ENCODE measurements at places on chromosomes 2 and 18.

DNA sequence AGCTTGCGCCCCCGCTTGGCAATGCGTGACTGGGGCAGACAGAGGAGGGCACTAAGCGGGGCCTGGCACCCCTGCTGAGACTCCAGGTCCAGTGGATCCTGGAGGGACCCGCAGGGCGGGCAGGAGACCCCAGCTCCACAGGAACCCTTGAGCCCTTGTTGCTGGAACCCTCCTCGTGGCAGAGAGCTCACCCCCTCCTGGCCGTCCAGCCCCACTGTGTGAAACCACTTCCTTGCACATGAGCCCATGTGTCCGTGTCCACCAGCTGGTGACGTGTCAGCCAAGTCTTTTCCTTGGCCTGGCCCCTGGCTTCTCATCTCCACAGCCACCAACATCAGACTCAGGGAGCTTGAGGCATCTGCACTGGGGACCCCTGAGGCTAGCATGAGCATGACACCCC, 38.0 kb downstream of the BIN1 start:
- DNase-seq, result no peak

DNA sequence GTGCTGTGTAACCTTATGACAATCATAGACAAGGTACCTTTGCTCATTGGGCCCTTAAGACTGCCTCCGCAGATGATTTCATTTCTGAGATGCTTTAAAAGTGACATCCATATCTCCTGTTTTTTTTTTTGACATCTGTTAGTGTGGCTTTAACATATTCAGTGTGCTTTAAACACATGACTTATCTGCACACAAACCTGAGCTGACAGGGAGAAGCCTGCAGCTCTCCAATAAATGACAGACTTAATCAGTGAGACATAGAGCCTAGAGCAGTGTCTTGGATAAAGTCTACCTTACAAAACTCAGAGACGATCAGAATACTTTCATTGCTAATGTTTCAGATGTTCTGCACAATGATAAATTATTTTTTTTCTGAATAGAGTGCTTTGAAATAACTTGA, 130.7 kb downstream of the UBE2E3 start:
- no peak for DNase-seq

DNA sequence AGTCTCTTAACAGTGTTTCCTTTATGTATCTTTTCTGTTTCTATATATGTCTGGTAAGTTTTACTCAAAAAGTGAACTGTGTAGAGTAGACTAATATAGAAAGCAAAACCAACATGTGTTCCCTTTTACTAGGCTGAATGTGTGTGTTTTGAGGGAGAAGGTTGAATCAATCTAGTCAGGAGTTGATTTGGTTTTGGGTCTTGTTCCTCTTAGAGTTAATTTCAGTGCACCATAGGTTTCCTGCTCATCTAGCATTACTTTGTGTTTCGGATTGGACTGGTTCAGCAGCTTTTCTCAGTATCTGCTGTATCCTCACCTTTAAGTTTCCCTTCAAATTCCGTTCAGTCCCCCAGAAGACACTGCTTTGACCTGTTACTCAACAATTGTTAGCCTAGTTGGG, 52.0 kb upstream of the TRIM43 start:
- no peak for DNase-seq

DNA sequence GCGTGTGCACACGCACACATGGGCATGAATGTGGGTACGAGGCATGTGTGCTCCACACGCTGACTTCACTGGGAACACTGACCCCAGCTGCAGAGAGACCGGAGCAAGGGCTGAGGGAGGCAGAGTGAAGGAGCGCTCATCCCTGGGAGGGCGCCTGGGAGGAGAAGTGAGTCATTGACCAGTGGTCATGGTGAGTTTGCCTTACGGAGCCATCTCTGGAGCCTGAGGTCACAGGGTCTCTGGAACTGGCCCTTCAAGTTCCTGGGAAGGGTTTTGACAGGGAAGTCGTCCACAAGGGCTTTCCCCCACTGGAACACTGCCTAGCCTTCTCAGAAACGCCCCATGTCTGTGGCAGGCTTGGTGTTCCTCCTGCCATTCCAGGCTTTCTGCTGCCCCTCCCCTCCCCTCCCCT, 14.3 kb upstream of the TMEM185B start:
- DNase-seq, result no peak

DNA sequence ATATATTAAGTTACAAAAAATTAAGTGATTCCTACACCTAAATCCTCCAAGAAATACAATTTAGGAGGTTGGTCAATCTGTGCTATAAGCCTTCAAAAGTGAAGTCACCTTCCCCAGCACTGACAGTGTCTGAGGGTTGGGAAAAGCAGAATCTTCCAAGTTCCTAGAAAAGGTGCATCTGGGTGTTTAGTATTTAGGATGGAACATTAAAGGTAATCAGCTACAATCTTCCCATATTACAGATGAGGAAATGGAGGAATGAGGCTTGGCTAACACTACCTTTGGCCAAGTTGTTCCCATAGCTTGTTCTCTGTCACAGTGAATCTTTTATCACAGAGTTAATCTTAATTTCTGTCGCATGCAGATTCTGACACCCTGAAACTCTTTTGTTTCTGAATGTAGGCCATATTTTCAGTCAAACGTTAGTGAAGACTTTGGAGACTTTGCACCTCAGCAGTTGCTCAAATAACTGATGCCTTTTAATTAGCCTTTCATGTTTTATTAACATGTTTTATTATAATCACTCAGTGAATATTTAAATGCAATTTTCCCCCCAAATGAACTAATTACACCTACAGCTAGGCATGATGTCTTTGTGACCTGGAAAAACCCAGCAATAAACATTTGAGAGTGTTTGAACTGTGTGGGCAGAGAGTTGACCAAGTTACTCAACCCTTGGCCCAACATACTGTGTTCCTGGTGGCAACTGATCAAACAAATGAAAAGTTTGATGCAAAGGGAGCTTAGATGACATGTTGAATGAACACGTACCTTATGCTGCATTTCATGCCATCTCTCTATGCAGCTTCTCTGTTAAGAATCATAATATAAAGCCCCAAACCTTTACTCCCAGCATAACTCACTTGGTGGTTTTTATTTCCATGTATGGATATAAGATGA, 17.6 kb downstream of the FN1 start:
- no peak for DNase-seq

DNA sequence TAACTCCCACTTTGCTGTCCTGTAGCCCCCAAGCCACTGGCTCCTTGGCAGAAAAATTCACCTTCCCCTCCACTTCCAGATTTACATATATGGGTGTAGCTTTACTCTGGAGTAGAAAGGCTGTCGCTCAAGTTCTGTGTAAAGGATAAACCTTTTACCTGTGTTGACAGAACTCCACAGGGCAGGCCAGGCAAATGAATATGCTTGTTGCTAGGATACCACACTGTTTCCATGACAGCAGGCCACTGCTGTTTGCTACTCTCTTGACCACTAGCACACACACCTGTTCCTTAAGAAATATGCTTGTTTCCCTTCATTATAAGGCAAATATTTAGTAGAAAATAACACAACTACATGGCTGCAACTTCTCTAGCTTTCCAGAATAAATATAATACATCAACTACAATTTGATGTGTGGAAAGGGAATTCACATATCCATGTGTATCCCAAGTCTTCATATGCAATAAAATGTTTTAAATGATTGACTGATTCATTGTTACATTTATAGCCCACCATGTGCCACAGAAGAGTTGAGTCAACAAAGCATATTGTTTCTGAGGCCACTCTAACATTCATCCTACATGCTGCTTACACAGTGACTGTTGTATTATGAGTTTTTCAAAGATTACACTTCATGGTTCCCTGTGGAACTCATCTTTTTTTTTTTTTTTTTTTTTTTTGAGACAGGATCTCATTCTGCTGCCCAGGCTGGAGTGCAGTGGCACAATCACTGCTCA, 56.2 kb upstream of the ROCK1 start:
- peak; percentile 19 for DNase-seq

DNA sequence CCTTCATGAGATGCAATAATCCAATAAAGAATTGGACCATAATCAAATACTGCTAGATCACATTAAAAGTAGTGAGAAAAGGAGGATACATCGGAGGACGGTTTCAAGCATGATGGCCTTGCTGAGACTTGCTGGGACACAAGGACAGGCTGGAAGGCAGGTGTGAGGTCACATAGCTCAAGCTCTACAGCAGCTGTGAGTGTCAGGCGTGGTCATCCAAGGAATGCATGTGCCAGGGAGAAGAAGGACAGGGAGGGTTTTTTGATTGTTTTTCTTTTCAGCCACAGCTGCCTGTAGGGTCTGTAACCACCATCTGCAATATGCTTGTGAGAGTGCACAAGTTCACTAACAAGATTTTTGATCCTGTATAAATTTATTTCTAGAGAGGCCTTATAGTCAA, 57.6 kb downstream of the BMP10 start:
- DNase-seq, result no peak

GRCh38 chr2:106358521-106358920, 109.7 kb downstream of the RGPD3 start:
- no peak for DNase-seq

DNA sequence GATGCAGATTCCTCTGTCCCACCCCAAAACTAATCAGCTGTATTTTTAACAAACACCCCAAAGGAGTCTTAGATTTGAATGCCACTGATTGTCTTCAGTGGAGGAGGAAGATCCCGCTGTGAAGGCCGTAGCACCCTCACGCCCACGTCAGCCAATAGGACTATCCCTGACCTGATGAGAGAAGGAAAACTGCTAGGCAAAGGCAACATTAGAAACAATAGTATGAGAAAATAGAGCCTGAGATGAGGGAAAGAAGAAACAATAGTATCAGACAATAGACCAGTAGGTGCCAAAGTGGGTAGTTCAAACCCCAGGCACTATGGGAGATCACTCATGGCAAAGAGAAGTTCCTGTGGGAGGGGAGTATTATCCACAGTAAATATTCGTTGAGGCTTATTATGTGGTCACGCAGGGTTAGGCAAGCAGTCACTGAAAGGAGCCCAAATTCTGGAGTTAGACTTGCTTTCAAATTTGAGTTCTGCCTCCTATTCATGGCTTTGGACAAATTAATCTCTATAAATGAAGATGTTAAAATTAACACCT, 2.8 kb downstream of the PCBP1 start:
- no peak for DNase-seq

GRCh38 chr2:241895712-241896641, 26.4 kb downstream of the RTP5 start:
- peak; percentile 59 for DNase-seq

- DNase-seq, result no peak
Measured at GRCh38 chr2:229901819-229902218, 20.0 kb downstream of the TRIP12 start.

DNA sequence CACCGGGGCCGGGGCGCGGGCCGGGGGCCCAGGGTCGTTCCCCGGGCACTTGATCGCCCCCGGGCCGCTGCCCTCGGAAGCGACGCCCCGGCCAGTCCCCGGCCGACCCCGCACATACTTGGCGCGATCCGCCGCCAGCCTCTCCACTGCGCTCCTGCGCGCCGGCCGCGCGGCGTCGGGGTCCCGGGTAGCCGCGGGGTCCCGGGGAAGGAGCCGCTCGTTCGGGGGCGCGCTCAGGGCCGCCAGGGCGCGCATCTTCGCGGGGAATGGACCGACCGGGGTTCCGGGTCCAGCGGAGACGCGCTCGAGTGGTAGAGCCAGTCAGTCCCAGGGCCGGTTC, 204 bp downstream of the FAM110C start:
- no peak for DNase-seq

DNA sequence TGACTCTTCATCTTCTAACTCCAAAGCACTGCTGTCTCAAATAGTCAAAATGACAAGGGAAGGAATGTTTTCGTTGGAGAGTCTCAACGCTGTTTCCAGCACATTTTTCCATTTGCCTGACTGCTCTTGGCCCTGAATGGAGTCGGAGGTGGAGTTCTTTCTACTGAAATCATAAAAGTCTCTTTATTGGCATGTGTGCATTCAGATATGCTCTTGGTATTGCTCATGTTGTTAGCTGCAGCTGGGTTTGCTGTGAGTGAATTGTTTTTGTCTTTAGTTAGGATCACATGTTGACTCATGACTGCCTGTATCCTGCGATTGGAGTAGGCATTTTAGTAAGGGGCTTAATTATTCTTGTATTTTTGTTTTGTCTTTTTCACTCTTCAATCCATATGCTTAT, 16.8 kb downstream of the TMEM17 start:
- DNase-seq, result no peak

GRCh38 chr18:54267701-54268100, 1.6 kb upstream of the POLI start:
- DNase-seq, result no peak

DNA sequence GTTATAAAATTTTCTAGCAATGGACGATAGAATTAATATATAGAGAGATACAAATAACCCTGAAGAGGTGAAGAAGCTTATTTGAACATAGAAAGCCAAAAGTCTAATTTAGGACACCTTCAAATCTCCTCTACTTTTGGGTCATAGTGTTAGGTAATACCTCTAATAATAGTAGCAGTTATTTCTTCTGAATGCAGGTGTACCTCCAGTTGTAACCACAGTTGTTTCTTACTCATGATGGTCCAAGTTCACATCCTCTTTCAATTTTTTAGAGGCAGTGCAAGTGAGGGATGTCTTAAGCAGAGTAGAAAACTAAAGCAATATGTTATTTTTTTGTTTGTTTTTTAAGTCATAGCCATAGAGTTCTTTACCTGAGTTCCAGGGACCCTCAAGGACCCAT, 429.5 kb downstream of the CCDC85A start:
- no peak for DNase-seq

DNA sequence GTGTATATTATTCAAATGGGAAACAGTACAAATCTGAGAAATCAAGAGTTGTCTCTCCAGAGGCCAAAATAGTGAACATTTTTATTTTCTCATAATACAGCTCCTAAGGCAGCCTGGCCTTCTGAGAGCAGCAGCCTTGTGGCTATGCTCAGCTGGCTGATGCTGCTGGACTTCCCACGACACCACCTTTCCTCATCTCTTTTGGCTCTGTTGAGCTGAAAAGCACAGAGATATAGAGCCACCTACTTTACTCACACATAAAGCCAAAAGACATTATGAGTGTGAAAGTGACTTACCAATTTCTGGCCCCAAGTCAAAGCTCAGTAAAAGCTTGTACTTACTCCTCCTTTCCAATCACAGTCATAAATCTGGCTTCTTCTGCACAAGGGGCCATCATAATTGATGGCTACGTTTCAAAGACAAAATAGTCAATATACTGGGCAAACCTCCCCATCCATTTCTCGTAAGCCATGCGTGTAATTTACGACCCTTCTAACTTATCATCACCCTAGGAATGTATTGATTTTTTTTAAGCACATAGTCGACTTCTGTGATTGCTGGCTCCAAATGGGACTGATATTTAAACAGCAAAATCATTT, 18.6 kb upstream of the REG3A start:
- no peak for DNase-seq

DNA sequence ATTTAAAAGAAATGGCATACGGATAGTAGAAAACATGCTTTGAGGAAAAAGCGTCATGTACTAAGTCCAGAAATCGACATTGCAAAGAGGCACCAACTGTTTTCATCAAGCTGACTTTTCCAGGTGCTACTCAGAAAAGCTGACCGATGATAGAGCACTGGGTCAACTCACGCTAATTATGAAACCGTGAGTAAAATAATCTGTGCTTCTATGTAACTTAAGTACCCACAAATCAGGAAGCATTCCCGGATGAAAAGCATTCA, 353 bp upstream of the NUP35 start:
- DNase-seq, result no peak
